ENCODE measurements at places on chromosomes 3 and 15.

GRCh38 chr15:85607141-85607806, 187.5 kb downstream of the KLHL25 start:
- no peak for DNase-seq

DNA sequence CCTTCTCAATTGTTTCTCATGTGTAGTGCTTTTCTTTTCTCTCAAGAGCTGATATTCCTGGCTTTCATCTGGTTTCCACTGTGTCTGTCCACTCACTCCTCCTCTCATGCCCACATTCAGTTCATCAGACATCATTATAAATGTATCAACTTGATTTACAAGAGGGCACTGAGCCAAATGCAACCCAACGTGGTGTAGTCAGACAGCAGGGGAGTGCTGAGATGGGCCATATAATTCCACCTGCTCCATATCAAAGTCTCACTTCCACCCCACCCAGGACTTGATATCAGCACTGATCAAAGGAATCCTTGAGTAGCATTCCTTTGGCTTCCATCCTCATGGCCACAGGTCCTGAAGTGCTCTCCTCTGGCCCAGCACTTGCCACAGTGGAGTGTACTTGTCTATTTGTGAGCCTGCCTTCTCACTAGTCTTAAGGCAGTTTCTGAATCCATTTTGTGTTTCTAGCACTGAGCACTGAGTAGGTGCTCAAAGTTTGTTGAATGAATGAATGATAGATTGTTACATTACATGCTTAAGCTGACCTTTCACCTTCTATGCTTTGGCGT, 252.8 kb downstream of the CLSTN2 start:
- no peak for DNase-seq

DNA sequence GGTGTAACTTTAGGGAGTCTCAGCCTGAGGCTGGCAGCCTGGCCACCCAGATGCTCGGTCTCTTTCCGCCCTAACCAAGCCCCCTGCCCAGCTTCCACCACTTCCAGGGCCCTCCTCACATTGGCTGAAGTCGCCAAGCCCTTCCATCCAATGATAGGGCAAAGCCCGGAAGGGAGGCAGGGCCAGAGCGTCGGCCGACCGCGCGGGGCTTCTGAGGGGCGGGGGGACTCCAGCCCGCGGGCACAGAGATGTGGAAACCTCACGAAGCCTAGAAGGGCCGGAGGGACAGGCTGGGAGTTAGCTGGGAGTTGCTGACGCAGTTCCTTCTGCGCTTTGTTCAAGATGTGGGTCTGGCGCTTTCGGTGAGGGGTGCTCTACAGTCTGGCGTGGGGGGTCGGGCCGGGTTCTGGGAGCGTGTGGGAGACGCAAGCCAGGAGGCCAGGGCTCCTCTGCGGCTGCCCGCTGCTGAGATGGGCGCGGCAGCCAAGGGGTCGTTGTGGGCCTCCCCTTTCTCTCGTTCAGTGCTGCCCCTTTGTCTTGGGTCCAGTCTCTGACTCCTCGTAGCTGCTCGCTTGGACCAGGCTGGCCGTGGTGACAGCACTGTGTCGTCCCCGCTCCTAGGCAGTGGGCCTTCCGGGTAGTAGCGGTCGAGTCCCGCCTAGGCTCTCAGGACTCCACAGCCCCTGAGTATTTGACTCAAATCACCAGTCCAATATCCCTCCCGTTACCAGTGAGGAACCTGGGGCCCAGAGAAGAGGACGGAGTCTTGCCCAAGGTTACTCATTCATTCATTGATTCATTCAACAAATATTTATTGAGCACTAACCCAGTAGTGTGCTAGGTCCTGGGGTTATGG, at the start of gene ZNF660:
Gene ZNF660, plus strand, starts transcription at position 319 of the 856 bp plus-strand sequence. CDS start 9,230 bp downstream, outside the sequence.
- DNase-seq, result no peak

DNA sequence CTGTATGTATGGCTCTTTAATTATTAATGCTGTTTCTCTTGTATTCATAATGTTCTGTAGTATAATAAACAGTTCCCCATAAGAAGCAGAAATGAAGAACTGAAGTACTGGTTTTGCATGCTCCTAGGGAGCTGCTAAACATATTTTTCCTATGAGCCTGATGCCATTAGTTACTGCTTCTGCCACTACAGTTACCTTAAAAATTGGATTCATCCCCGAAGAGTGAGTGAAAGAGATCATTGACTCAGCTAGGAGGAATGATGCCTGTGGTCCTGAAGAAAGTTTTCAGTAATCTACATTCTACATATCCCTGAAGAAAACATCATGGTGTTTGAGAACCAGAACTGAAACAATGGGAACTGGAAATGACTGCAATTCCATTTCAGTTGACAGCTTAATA, 37.1 kb upstream of the ST3GAL6 start:
- DNase-seq, result no peak

DNA sequence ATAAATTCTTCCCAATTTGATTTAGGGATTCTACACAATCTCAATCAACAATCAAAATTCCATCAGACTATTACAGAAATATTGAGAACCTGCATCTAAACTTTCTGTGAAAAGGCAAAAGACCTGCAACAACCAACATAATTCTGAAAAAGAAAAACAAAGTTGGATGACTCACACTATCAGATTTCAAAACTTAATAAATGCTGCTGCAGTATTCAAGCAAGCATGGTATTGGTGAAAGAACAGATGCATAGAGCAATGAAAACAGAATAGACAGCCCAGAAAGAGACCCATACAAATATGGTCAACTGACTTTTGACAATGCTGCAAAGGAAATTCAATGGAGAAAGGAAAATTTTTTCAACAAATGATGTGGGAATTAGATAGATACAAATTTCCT, 477.1 kb upstream of the NR2F2 start:
- DNase-seq, result no peak

Measured in stimulated activated CD4-positive, alpha-beta T cell treated with anti-CD3 and anti-CD28 coated beads, Interleukin-1b, Interleukin-23, amount 100 ng/mL, for 1 hour (primary cell).